ENCODE measurements at places on chromosomes 11 and 22.

- DNase-seq = peak; percentile 66
Observed at GRCh38 chr22:19105867-19106802, 16.1 kb downstream of the DGCR2 start.

DNA sequence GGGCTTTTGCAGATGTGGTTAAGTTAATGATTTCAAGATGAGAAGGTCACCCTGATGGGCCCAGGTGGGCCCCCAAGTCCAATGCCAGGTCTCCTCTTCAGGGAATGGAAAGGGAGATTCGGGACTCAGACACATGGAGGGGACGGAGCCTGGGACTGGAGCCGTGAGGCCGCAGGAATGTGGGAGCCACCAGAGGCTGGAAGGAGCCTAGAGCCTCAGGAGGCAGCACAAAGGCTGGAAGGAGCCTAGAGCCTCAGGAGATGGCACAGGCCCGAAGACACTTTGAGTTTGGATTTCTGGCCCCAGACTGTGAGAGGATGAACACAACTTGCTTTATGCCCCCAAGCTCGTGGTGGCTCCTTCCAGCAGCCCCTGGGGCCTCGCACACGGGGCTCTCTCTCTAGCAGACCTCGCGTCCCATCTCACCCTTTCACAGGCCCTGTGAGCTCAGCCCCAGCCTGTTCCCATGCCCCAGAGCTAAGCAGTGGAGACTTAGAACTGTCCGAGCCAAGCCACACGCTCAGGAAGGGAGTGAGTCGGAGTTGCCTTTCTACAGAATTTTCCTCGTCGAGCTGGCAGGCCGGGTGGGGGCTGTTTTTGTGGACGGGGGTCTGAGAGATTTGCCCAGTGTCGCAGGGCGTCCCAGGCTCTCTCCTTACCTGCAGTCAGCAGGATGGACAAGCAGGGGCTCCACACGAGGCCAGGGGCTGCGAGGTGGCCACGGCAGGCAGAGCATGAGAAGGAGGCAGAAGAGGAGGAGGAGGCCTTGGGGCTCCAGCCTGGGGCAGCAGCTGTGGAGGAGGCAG is 937.6 kb downstream of the BRD1 start:
- DNase-seq = no peak

DNA sequence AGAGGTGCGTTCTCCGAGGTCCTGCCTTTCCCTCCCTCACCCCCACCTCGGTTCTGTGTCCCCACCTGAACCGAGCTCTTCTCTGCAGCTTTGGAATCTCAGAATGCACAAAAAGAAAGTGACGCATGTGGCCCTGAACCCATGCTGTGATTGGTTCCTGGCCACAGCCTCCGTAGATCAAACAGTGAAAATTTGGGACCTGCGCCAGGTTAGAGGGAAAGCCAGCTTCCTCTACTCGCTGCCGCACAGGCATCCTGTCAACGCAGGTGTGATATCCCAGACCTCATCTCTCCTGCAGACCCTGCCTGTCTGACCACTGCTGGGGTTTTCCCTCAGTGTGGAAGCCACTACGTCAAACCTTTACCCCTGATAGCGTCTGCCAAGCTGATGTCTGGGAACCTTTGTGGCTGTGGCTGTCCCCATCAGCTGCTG is 13.9 kb downstream of the ACP2 start:
- DNase-seq = no peak

GRCh38 chr22:34851918-34852662 is 213.9 kb upstream of the ISX start:
- DNase-seq = no peak

DNA sequence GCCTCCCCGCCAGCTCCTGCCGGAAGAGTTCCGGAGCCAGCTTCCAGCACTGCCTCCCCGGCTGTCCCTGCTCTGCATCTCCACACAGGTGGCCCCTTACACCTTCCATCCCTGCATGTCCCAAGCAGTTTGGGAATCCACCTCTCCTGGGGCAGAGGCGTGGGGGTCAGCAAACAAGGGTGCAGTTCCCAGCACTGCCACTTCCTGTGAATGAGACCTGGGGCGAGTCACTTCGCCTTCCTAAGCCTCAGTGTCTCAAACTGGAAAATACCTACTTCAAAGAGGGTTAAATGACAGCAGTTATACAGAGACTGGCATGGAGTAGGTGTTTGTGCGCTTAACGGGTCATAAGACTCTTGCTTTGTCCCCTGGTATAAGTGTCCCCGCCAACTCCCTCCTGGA is 5.2 kb downstream of the CYTH4 start:
- no peak for DNase-seq
